ENCODE measurements at places on chromosomes 7 and 10.

DNA sequence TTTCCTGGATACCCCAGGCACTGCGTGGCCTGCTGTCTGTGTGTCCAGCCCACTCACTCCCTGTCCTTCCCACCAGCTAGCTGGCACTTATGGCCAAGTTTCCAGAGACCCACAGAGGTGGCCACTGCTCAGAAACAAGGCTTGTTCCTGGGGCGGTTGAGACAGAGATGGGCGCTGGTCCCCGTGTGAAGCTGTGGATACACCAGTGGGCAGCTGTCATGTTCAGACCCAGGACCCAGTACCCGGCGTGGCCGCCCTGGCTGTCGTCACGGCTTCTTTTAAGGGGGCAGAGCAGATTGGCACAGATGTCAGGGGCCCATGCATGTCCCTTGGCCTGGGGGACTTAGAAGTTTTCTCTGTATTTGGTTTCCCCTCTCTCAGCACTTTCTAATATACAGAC lies 36.3 kb downstream of the FOXL3 start:
- DNase-seq = no peak

DNA sequence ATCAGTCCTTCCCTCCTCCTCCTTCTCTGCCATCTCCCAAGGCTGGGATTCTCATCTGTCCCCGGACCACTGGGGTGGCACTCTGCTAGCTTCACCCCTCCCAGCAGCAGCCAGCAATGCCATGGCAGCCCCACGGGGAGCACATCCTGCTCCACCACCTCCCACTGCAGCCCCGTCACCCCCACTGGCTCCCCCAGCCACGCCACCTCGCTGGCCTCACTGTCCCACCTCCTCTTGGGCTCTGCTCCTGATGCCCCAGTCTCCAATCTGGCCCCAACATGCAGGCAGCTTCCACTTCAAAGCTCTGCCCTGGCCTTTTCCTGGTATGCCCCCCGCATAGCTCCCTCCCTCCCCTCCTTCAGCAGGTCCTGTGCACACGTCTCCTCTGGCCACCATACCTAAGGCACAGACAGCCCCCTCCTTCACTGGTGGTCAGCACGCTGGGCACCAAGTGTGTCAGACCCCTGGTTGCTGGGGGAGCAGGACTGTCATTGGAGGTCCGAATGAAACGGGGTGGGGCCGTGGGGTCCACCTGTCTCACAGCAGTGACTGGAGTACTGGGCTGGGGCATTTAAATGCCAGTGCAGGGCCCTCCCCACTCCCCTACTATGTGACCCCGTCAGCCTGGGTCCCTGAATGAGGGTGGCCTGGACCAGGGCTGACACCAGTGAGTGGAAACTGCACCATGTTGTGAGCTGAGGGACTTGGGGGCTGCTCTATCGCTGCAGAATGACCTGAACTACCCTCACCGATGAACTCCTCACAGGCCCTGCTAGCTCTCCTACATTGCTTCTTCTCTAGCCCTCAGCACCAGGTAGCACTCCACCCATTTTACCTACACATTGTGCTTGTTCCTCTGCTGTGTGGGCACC lies 38.7 kb downstream of the RASGEF1A start:
- DNase-seq = no peak

GRCh38 chr10:17644485-17644943 lies 563 bp downstream of the STAM start:
- DNase-seq = peak; percentile 68

- no peak for DNase-seq
Observed at GRCh38 chr7:115267503-115267902, 345.6 kb downstream of the MDFIC start.
